Stomach (tissue), 19 donors: ENCODE measurements at places on chromosomes 16 and 17.

DNA sequence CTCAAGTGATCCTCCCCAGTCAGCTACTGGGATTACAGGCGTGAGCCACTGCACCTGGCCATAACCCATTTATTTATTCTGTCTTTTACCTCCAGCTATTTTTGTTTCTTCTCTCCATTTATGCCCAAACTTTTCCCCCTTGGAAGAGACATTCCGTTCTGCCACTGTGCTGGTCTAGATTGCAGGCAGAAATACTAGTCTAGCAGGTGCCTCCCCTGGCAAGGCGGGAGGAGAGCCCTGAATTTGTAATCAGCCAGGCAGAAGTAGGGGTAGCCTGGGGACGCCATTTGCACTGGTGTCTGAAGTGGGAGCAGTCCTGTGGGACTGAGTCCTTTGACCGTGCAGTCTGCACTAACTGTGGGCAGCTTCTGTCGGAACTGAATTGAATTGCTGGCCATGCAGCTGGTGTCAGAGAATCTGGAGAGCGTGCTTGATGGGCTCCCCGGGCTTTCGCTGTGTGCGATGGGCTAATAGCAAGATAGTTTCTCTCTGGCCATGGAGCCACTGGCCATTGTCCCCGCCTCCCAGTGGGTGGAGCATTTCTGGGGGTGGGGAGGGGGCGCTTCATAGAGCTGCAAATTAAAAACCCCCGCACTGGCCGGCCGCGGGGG is 31.5 kb upstream of the LITAF start:
- DNase-seq, result no peak

DNA sequence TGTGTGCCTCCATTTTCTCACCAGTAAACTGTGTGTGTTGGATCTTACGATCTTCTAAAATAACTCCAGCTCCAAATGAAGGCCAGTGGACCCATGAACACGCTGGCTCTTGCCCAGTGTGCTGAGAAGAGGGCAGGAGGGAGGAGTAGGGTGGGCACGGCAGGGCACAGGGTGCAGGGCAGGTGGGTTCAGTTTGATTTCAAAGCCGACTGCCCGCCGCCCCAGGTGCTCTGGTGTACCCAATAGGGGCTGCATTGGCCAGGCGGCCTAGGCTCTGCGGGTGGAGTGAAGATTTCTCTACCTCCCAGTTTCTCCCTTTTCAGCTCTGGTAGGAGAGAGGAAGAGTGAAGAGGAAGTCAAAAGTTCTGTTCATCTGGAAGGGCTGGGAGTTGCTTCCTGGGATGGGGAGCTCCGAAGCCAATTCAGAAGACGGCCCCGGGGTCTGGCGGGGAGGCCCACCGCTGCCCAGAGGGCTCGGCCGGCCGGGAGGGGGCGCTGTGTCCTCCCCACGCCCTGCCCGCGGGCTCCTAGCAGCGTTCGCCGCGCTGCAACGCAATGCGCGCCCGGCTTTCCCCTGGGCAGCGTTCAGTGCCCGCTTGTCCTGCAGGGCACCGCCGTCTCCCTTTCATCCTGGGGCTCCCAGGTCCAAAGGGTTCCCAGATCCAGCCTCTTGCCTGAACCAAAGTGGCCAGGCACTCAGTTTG is 1.1 kb upstream of the CRHR1 start:
- DNase-seq, result peak; percentile 66

DNA sequence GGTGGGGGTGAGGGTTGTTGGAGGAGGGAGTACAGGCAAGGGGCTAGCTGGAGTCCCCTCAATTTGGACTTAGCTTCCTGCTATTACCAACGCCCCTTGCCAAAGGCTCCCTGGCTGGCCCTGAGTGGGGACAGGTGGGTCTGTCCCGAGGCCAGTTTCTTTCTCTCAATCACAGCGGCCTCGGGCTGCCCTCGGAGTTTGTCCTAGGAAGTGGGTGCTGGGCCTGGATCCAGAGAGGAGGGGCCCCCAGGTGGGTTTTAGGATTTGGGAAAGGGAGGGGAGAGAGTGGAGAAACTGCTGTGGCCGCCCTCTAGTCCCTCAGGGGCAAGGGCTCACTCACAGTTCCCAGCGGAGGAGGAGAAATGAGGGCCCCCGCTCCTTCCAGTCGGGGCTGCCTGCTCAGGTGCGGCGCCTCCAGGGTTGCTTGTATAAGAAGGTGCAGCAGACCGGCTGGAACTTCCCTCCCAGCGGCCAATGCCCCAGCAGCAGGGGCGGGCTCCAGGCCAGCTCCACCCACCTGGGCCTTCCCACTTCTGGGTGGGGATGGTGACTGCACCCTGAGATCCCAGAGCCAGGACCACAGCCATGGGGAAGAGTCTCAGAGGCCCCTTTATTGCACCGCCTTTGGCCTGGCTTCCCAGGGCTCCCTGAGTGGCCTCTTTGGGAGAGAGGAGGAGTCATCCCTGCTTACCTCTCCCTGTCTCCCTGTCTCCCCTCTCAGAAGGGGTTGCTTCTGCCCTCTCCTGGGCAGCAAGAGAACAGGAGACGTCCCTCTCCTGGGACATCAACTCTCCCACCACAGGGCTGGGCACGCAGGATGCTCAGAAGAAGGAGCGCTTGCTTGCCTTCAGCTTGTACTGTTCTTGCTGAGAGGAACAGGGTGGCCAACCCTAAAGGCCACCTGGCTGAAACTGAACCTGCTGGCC is 112.0 kb upstream of the SMURF2 start:
- peak; percentile 92 for DNase-seq

DNA sequence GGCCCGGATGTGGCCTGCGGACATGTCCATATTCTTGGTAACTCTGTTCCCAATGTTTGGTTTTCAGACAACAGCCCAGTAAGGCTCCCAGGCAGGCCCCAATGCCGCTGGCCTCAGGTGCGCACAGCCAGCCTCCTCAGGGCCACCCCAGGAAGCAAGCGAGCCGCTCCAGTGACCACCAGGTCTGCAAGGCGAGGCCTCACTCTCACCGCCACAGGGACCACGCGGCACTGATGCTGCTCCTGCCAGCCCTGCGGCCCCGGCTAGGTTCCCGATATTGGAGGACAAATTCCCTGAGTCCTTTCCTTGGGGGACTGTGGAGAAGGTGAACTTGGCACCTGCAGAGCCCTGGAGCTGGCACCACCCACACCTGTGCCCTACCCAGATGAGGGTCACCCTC is 19.0 kb downstream of the PDIA2 start:
- no peak for DNase-seq

GRCh38 chr17:60383379-60383778 is 8.6 kb downstream of the USP32 start:
- DNase-seq, result no peak

DNA sequence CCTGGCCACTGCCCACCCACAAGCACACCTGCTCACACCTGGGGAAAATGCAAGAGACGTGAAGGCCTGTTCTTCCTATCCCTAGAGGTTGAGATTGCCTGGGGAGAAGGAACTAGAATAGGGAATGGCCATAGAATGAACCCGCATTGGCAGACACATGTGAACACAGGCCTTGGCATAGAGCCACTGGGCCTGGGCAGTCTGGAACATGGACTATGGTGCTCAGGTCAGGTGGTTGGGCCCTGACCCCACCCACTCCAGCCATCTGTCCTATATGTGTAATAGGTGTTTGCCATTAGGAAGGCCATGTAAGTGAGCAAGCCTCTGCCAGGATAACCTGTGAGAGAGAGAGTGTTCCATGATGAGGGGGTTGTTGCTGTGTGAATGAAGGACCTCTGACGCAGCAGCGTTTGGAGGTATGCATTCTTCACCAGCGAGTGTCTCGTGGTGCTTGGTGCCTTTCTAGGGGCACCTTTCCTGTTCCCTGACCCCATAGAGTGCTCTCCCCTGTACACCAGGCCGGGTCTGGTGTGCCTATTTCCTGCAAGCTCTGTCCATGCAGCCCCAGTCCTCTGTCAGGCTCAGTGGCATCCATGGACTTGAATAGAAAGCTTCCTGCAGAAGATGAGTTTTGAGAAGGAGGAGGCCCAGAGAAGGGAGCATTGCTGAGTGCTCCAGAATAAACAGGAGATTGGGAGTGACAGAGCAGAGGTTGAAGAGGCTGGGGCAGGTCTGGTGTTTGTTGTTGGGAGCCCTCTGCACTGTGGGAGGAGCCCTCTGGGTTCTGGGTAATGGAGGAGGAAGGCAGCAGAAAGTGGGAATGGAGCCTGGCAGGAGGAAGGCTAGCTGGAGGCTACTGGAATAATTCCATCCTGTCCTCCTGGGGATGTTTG is 15.6 kb downstream of the CTRL start:
- no peak for DNase-seq

DNA sequence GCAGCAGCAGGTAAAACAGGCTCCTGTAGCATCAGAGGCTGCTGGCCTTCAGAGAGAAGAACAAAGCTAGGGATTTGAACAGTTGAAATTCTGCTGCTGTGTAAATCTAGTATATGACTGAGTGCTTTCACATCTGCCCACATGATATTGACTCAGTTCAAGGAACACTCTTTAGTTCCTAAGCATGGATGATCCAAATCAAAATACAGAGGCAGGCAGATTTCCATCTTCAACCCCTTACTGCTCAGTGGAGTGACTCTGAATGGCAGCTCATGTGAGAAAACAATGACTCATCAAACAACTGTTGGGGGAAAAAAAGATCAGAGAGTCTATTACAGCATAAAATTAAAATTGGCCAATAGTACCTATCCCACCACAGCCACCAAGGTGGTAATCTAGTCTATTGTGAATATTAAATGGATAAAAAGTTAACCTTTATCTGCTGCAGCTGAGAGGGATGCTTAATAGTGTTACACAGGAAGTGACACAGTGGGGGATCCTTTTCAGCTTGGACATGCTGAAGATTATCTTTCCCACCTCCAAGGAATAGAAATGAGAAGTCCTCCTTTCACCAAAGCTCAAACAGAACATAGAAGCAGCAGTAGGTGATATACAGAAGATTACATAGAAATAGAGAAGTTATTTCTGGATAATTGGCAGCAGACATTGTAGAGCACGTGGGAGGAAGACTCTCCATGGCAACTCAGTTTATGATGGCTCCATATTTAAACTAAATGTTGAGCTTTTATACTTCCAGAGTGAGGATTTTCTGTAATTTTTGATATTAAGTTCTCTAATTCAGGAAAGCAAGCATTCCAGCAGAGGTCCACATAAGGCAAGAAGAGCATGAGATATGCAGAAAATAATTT is 239.7 kb upstream of the ERCC4 start:
- DNase-seq, result no peak

GRCh38 chr17:38690386-38690785 is 14.7 kb upstream of the MLLT6 start:
- no peak for DNase-seq

DNA sequence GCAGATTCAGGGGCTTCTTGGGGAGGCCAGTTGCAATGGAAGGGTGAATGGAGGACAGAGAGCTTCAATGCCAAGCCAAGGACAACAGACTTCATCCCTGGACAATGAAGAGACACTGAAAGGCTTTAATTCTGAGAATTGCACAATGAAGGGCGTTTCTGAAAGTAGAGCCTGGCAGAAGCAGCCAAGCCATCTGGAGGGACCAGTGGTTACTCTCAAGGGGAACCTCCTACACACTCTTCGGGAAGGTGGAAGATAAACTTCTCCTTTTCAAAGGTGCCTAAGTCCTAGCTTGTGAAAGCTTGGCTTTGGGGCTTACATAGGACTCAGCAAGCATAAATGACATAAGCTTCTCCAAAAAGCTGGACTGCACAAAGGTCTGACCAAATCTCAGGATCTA is 6.2 kb upstream of the CES1 start:
- DNase-seq, result no peak

- DNase-seq, result no peak
These were observed 61.9 kb upstream of the GSE1 start for GRCh38 chr16:85550953-85551924.

DNA sequence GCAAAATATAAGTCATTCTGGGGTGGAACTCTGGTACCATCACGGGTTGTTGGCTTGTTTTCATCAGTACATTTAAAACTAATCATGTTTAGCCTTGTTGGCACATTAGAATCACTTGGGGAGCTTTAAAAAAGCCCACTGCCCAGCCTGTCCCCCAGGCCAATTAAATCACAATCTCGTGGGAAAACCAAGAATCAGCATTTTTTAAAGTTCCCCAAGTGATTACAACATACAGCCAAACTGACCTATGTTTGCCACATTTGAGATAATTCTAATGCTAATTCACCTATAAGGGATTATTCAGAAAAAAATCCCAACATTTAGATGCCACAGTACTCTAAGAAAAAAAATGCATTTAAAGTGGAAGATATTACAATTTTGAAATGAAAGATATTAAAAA is 8.4 kb upstream of the MSI2 start:
- no peak for DNase-seq

GRCh38 chr17:79621151-79621943 is 10.5 kb upstream of the RBFOX3 start:
- no peak for DNase-seq

GRCh38 chr17:46028981-46029565 is 30.0 kb downstream of the STH start:
- DNase-seq, result no peak

GRCh38 chr16:80191928-80192327 is 348.9 kb upstream of the DYNLRB2 start:
- DNase-seq, result peak; percentile 27

GRCh38 chr16:47624563-47624962 is 163.4 kb downstream of the PHKB start:
- DNase-seq, result no peak

GRCh38 chr16:66898207-66898606 is 17.9 kb downstream of the PDP2 start:
- peak; percentile 46 for DNase-seq

GRCh38 chr16:16095646-16096045 is 127.6 kb downstream of the ABCC6 start:
- DNase-seq, result no peak

GRCh38 chr16:4313563-4314531 is 2.0 kb upstream of the GLIS2 start:
- peak; percentile 72 for DNase-seq

DNA sequence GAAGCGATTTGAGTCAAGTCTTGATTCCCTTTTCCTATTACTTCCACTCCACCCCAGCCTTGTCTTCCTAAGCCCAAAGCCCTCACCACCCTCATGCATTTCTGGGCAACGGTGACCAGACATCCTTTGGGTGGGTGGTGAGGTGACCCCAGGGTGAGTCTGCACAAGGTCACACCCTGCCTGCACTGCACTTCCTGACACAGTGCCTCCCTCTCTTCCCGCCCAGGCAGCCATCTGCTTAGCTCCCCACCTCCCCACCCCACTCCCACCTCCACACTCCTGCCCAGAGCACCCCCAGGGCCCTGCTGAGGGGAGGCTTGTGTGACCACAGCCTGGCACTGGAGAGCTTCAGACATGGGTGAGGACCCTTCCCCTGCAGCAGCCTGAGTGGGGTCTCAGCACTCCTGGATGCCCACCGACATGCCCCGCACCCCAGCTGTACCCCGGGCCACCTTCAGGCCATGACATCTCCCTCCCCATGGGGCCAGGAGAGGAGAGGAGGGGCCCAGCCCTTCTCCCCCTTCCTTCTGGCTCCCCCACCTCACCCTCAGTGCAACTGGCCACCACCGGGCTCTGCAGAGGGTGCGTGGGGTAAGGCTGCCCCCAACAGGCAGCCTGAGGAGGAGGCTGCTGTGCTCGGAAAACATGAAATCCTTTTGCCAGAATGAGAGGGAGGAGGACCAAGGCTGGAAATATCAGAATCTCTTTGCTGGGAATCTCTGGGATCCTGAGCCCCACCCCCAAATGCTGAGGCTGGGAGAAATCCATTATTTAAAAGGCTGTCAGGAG is 68.6 kb downstream of the CCT6B start:
- no peak for DNase-seq
